ENCODE measurements at places on chromosomes 5 and 9.

DNA sequence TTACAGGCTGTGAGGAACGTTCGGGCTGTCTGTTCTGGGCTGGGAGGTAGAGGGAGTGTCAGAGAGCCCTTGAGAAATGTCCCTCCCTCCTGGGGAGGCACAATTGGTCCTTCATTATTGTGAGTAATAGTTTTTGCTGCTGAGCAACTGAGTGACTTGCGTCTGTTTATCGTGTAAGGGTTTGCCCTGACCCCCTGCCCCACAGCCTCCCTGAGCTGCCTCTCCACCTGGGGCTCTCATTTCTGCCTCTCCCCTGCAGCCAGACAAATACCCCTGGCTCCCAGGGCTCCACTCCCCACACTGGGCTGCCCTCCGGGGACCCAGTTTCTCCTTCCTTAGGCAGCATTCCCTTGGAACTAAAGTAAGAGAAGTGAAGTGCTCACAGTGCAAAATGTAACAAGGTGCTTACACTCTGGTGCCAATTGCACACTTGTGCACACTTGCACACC lies 174.9 kb upstream of the MVB12B start:
- no peak for DNase-seq

DNA sequence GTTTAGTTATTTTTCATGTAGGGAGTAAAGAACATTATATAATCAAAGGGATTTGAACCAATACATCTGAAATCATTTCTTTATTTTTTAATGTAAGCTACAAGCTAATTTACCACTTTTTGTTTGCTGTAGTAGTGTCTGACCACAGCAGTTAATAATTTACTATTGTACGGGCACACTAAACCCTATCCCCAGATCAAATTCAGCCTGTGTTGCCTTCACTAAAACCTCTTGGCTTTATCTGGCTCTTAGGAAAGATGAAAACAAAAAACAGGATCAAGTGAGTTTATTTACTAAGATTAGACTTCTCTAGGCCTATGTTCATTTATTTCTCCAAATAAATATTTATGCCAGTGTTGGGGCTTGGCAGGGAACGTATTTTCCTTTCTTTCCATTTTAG lies 384.1 kb downstream of the EBF1 start:
- no peak for DNase-seq

- no peak for DNase-seq
Measured at GRCh38 chr5:21581508-21581907, 1271.6 kb downstream of the CDH12 start.

DNA sequence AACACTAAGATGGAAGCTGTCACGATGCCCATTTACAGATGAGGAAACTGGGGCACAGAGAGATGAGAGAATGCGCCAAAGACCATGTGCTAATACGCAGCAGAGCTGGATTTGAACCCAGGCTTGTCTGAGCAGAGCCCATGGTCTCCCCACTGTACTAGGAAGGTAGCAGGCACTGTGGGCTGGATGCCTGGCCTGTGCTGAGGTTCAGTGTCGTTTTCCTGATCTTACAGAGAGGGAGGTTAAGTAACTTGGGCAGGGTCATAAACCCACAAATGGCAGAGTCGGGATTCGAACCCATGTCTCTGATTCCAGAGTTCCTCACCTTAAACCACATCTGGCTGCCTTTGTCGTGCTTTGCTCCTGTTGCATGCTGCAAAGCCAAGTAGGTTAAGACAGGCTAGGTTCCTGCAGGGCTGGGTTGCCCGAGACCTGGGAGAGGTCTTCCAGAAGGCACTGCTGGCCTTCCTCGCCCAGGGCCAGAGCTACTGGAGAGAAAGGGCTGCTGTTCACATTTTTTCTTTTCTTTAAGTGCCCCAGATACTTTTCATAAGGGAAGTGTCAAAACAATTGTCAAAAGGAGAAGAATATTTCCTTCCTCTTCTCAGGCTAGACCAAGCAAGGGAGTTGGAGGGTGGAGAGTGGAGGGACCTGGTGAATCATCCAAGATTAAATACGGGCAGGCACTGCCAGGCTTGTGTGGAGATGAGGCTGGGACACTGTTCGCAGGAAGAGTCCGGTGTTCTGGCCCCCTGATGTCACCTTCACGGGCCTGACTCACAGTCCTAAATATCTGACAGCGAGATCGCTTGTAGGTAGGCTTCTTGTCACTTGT lies 3.2 kb downstream of the NEK6 start:
- DNase-seq = no peak

DNA sequence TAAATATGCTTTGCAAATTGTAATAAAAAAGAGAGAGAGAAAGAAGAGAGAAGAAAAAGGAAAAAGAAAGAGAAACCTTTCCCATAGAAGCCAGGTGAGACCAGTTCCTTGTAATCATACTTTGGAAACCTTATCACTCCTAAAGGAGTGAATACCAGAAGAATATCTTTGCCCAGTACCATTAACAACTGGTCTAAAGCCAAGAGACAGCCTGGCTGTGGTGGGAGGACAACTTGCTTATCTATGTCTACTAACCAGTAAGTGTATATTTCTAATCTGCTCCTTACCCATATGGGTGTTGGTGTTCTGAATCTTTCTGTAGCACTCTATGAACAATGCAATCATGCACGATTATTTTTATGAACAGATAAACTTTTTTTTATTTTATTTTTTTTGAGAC lies 10.5 kb upstream of the TXN start:
- DNase-seq = no peak

DNA sequence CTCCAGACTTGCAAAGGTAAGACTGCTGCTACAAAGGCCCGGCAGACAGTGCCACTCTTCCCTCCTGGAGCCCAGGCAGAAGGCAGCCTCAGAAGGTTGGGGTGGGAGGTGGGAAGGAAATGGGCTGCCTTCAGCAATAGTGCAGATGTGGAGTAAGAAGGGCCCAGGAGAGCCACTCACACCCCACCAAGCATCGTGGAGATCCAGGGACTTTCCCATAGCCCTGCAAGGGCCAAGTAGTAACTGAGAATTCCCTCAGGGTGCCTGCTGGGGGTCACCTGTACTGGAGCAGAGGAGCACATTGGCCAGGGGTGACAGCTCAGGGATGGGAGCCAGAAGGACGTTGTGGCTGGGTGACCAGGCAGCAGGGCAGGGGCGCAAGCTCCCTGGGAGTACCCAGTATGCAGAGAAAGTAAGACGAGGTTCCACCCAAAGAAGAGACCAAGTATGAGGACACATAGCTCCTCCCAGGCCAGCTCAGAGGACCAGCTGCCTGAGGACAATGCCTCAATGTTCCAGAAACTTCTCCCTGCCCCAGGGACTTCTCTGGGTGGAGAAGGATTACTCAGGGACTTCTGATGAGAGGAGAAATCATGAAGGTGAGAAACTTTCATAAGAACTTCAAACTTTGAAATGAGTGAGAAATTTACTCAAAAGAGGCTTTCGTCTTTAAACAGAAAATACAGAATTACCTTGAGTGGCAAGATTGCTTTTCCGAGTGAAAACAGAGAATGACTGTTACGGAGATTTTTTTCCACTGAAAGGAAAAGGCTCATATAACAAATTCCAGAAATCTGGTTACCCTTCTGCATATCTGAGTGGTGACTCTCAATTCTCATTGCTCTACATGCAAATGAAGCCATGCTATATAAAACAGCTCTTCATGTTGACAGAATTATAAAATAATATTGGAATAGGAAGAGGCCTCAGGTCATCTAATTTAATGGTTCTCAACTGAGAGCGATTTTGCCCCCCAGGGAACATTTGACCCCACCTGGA lies 87.9 kb upstream of the TRIO start:
- no peak for DNase-seq

DNA sequence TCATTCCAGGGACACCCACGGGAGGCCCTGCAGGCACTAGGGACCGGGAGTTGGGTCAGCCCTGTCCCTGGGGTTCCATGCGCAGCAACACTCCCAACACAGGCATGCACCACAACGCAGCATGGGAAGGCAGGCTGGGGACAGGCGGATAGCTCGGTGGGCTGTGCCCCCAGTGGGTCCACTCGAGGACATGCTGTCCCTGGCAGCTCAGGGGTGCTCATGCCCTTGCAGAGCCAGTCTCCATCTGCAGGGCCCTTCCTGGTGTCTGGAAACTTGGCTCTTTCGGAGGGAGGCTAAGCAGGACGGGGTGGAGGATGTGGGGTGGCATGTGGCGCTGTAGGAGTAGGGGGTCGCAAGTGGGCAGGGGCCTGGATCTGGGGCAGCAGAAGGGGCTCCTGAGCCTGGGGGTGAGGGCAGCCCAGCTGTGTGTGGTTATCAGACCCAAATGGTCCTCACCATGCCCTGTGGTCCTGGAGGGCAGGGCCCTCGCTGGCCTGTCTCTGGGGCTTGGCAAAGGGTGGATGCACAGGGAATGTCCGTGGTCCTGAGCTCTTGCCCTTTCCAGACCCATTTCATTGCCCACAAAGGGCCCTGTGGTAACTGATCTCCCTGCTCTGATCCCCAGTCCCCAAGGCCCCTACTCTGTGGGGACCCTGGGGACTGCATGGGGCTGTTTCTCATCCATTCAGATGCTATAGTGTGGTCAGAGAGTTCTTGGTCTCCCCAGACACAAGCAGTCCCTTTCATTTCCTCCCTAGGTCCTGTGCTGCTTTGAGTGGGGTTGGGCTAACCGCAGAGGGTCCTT lies 90.3 kb upstream of the PHYKPL start:
- DNase-seq = no peak

- no peak for DNase-seq
Measured at GRCh38 chr5:66164044-66164790, 20.1 kb downstream of the SREK1 start.

DNA sequence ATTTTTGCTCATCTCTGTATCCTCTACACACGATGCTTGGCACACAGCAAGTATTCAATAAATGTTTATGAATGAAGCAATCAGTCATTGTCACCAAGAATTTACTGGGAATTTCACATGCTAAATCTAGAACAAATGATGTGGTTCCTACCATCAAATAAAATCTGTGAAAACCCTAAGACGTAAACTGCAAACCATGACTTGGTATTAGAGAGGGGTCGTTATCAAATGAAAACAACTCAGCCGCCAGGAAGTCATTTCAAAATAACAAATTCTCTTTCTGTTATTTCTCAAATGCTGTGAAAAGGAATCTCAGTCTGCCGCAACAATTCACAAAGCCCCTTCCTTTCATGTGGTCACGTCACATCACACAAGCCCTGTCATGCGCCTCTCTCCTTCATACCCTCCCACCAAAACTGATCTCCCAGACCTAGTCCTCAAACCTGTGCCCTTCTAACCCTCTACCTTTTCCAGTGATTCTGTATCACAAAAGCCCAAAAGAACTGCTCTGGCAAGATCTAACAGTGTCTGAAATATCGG lies 173.6 kb downstream of the DEPDC1B start:
- no peak for DNase-seq

DNA sequence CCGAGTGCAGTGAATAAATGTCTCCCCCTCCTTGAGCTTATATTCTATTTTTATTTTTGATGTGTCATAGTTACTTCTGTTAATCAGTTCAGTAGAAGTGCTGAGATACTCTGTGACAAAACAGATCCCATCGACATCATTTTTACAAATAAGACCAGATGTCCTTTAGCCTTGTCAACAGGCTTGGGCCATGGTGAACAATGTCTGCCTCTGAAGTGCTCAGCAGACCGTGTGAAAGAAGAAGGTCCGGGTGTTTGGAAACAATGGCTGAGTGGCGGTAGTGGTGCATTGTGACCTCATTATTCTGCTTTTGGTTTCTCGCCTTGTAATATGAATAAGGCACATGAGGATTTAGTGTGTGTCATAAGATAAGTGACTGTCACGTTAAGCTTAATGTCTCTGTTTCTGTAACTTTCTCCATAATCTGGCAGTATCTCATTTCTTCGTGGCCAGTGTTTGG lies 71.2 kb downstream of the SYK start:
- DNase-seq = no peak

DNA sequence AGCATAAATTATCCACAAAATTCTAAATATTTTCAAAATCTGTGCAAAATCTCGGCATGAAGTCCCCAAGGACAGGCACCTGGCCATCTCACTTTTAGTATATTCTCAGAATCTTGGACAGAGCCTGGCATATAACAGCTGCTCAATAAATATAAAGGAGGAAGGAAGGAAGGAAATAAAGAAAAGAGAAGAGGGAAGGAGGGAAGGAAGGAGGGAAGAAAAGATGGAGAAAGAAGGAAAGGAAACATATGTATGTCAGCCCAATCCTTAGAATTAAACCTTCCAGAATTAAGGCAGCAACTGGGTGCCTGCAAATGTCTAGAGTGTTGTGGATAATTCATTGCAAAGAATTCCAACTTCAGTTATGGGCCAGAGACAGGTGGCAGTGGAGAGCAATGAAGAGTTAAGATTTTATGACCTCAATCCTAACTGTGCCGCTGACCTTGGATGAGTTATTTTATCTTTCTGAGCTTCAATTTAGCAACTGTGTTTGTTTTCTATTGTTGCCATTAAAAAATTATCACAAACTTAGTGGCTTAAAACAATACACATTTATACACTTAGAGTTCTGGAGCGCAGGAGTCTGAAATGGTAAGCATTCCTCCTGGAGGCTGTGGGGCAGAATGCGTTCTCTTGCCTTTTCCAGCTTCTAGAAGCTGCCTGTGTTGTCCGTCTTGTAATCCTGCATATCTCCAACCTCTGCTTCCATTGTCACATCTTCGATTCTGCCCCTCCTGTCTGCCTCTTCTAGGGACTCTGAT lies 200.9 kb upstream of the MSX2 start:
- no peak for DNase-seq

GRCh38 chr5:174217527-174217926 lies 172.0 kb downstream of the NSG2 start:
- DNase-seq = no peak

GRCh38 chr5:77669677-77670076 lies 31.2 kb upstream of the OTP start:
- no peak for DNase-seq

- DNase-seq = no peak
Measured at GRCh38 chr5:122121479-122122465, 7.6 kb upstream of the ZNF474 start.

- no peak for DNase-seq
Measured at GRCh38 chr9:89886281-89886700, 281.5 kb downstream of the GADD45G start.

DNA sequence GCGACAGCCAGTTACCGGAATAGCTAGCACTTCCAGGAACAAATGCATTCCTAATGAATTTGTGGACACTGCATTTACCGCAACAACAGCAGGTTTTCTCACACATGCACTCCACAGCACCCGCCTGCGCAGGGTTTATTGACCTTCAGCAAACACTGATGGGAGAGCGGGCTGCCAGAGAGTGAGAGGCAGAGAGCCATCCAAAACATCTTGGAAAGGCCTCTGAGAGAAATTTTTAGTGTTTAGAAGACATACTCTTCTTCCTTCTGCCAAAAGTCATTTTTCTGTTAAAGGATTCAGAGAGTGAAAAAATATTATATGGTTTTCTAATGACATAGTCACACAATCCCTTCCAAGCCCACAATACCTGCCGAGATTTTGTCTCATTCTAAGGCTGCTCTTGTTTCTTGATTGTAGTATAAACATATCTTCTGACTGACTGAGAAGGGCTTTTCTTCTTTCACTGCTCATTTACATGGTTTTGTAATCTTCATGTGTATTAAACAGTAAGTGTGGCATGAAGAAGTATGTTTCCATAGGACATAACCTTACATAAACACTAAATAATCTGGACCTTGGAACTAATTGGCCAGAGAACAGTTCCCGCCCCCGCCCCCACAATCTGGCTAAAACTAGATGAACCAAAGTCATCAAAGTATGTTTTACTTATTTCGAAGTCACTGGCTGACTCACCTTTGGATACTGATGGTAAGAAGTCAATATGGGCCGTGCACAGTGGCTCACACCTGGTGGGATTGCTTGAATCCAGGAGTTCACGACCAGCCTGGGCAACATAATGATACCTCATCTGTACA lies 432.5 kb upstream of the MEF2C start:
- no peak for DNase-seq

- no peak for DNase-seq
Measured at GRCh38 chr5:108505608-108506007, 123.7 kb upstream of the FBXL17 start.

- DNase-seq = no peak
Measured at GRCh38 chr9:74573640-74574191, 76.6 kb downstream of the RORB start.
